NCI-H1436 treated with DMSO at 0.1 percent for 48 hours (cell line): ENCODE measurements at places on chromosomes 16 and 17.

DNA sequence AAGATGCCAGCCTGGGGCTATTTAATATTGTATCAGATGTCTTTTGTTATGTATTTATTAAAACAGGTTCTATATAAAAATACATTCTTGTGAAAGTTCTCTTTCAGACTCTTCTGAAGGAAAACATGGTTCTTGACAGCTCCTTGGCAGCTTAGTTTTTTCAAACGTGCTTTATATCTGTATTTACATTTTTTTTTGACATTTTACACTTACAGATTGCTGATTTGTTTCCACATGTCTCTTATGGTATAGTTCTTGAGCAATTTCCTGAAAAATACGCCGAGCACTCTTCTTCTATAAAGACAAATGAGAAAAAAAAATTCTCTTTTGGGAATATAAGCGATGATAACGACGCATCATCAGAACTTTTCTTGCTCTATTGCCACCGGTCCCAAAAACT lies 9.5 kb downstream of the IGSF6 start:
- DNase-seq, result no peak

DNA sequence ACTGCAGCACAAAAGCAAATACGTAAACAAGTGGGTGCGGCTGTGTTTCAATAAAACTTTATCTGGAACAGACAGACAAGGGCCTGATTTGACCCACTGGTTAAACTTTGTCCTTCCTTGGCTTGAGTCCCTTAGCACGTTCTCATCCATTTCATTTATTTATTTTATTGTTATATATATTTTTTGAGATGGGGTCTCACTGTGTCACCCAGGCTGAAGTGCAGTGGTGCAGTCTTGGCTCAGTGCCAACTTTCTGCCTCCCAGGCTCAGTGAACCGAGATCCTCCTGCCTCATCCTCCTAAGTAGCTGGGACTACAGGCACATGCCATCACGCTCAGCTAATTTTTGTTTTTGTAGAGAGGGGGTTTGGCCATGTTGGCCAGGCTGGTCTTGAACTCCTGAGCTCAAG lies 64.3 kb downstream of the MYH11 start:
- no peak for DNase-seq

DNA sequence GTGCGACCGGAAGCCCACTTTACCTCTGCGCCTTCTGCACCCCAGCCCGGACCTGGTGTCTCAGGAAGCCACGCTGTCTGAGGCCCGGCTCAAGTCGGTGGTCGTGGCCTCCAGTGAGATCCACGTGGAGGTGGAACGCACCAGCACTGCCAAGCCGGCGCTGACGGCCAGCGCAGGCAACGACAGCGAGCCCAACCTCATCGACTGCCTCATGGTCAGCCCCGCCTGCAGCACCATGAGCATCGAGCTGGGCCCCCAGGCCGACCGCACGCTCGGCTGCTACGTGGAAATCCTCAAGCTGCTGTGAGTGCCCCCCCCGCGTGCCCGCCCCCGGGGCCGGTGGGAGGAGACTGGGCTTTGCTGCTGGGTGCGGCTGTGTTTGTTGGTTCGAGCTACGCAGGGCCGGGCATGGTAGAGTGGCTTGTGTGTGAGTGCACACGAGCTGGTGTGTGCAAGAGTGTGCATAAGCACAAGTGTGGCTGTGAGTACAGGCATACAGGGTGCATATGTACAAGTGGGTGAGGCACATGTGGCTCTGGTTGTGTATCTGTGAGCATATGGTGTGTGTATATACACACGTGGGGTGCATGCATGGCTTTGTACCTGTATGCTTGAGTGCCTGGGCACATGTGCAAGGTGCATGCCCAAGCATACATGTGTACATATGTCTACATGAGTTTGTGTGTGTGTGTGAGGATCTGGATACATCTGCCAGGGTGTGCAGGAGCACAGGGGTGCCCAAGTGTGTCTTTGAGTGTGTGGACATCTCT lies 100.6 kb upstream of the PLCG2 start:
- no peak for DNase-seq

- no peak for DNase-seq
Measured at GRCh38 chr16:868846-869822, 68.6 kb upstream of the GNG13 start.

GRCh38 chr16:69187446-69188235 lies 677 bp downstream of the SNTB2 start:
- DNase-seq, result no peak

- DNase-seq, result no peak
Measured at GRCh38 chr17:34156741-34157589, 98.1 kb upstream of the CCL2 start.
